ENCODE measurements at places on chromosomes 4 and X. TPM values are rescaled to one million over a fixed set of nuclear protein-coding genes. Genes with fewer than 3 reads are reported as not detected.

The FAM53A gene
- total RNA-seq: 0.51 TPM

The SLC9A6 gene
- total RNA-seq: 8.8 TPM

The UGT2A3 gene
- total RNA-seq: 16.3 TPM

The PNMA3 gene
- total RNA-seq: 0.17 TPM

The PIM2 gene
- total RNA-seq: 5.8 TPM

The SHOX gene
- total RNA-seq: not detected

- DNase-seq: no peak
- H3K27ac ChIP-seq: no peak overlapping the region
- no peaks in the 10 kb centered on the region for H3K36me3 ChIP-seq
- no peak overlapping the region for H3K4me3 ChIP-seq
- no peaks in the 10 kb centered on the region for H3K27me3 ChIP-seq
- H3K4me1 ChIP-seq: no peaks in the 10 kb centered on the region
Observed at GRCh38 chr4:173860094-173860493, 330.1 kb upstream of the HAND2 start.

- H3K36me3 ChIP-seq: no peaks in the 10 kb centered on the region
- H3K27me3 ChIP-seq: no peaks in the 10 kb centered on the region
- peaks cover 2% of the 10 kb centered on the region for H3K4me1 ChIP-seq
- no peak for DNase-seq
- H3K27ac ChIP-seq: no peak overlapping the region
Observed at GRCh38 chr4:53189011-53189410, 176.8 kb downstream of the SCFD2 start.

DNA sequence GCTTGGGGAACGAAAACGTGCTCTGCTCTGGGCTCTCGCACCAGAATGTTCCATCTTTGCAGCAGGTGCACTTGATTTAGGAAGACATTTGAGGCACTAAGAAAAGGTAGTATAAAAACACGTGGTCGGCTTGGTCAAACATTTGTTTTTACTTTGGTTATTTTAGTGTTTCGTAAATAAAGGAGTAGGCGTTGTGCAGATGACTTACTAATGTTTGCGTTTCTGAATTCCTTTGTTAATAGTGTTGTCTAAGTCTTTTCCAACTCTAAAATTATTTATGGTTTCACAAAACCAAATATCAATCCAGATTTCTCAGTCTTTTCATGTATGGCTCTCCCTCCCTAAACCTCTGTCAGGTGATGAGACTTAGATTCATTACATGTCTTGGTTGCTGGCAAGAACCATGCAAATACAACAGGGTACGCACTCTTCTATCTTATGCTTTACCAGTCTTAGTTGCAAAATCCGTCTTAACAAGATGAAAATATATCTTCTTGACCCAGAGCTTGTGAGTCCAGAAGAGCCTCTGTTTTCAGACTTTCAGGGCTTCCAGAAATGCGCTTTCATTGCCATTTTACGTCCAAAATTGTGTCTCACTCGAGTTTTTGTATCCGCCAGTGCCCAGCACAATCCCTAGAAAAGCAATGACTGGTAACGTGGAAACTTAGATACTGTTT is 686 bp downstream of the MTHFD2L start:
- DNase-seq: no peak
- H3K27ac ChIP-seq: peak overlapping the region; percentile 78

GRCh38 chr4:4356106-4357041 is 30.5 kb upstream of the NSG1 start:
- H3K4me1 ChIP-seq: no peaks in the 10 kb centered on the region
- H3K4me3 ChIP-seq: no peak overlapping the region
- DNase-seq: no peak
- no peaks in the 10 kb centered on the region for H3K36me3 ChIP-seq

DNA sequence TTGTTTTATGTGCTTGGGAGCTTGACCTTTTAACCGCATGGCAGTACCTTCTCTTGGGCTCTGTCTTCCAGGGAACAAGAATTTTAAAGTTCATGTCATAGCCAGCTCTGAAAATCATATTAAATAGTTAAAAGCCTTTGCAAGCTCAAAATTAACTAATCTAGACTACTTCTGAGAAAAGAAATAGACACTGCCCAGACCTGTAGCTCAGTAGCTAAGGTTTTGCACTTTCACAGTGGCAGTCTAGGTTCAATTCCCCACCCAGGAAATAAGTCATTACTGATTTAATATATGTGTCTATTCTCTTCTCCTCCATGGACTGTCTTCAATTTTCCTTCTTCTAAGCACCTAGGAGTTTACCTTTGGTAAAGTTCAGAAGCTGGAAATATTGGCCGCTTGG is 27.4 kb downstream of the HSD17B11 start:
- H3K27me3 ChIP-seq: no peaks in the 10 kb centered on the region
- peaks cover 18% of the 10 kb centered on the region for H3K36me3 ChIP-seq
- H3K4me3 ChIP-seq: no peak overlapping the region

DNA sequence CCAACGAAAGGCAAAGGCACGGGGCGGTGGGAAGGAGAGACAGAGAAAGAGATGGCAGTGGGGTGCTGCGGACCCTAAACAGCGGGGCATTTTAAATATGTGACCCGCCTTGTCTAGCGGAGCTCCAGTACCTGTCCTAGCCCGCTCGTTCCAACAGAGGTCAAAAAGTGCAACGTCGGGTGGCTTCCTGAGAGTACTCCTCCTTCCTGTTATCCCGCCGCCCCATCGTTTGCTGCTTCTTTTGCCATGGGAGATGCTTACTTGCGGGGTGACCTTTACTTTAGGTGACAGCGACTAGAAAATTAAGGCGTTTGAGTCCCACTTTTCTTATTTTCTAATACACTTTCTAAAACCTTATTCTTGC is 735 bp downstream of the NRK start:
- peaks cover 9% of the 10 kb centered on the region for H3K4me1 ChIP-seq
- DNase-seq: no peak

- no peaks in the 10 kb centered on the region for H3K27me3 ChIP-seq
- H3K27ac ChIP-seq: no peak overlapping the region
- no peak overlapping the region for H3K4me3 ChIP-seq
- DNase-seq: no peak
- no peaks in the 10 kb centered on the region for H3K4me1 ChIP-seq
Observed at GRCh38 chrX:141904262-141904661, 568 bp downstream of the MAGEC1 start.

GRCh38 chrX:65667157-65667502 is 324 bp upstream of the MSN start:
- no peaks in the 10 kb centered on the region for H3K27me3 ChIP-seq
- H3K27ac ChIP-seq: peak overlapping the region; percentile 46
- H3K4me3 ChIP-seq: no peak overlapping the region
- no peak for DNase-seq
- no peaks in the 10 kb centered on the region for H3K36me3 ChIP-seq

GRCh38 chr4:140755774-140756318 is 339 bp downstream of the TBC1D9 start:
- DNase-seq: peak; percentile 38
- H3K27ac ChIP-seq: peak overlapping the region; percentile 93
- no peaks in the 10 kb centered on the region for H3K27me3 ChIP-seq
- H3K36me3 ChIP-seq: no peaks in the 10 kb centered on the region

GRCh38 chr4:164203476-164203875 is 550.5 kb upstream of the SMIM31 start:
- H3K27ac ChIP-seq: no peak overlapping the region
- no peaks in the 10 kb centered on the region for H3K4me1 ChIP-seq
- H3K27me3 ChIP-seq: no peaks in the 10 kb centered on the region
- no peak overlapping the region for H3K4me3 ChIP-seq

DNA sequence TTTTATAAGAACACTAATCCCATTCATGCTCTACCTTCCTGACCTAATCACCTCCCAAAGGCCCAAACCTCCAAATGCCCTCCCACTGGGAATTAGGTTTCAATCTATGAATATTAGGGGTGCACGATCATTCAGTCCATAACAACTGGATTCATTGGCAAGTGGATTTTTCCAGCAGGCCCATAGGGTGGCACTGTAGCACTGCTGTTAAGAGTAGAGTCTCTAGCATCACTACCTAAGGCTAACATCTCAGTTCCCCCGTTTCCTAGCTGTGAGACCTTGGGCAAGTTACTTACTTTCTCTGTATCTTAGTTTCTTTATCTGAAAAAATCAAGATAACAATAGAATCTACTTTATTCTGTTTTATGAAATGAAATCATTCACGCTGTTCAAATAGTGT is 315.8 kb downstream of the STIM2 start:
- no peak overlapping the region for H3K27ac ChIP-seq
- H3K4me3 ChIP-seq: no peak overlapping the region
- H3K36me3 ChIP-seq: no peaks in the 10 kb centered on the region
- DNase-seq: no peak
- no peaks in the 10 kb centered on the region for H3K4me1 ChIP-seq

DNA sequence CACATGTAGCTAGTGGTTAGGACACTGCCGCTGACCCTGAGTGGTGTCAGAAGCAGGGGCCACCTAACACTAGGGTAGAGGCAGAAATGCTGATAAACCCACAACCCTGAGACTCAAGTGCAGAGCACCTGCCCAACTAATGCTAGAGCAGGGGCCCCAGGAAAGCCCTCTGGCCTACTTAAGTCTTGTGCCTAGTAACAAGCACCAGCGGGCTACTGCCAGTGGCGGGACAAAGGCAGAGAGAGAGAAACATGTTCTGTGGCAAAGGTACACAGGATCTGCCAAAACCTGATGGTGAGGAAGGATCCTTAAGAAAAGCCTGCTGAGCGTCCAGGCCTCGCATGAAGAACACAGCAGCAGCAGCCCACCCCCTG is 172.4 kb downstream of the PRDM5 start:
- DNase-seq: no peak
- H3K4me1 ChIP-seq: no peaks in the 10 kb centered on the region
- H3K27me3 ChIP-seq: no peaks in the 10 kb centered on the region
- H3K27ac ChIP-seq: no peak overlapping the region
- H3K36me3 ChIP-seq: no peaks in the 10 kb centered on the region
- no peak overlapping the region for H3K4me3 ChIP-seq

- H3K4me1 ChIP-seq: no peaks in the 10 kb centered on the region
- no peaks in the 10 kb centered on the region for H3K36me3 ChIP-seq
- no peak for DNase-seq
- H3K27ac ChIP-seq: no peak overlapping the region
- no peaks in the 10 kb centered on the region for H3K27me3 ChIP-seq
- no peak overlapping the region for H3K4me3 ChIP-seq
Observed at GRCh38 chr4:23458054-23458453, 431.8 kb downstream of the PPARGC1A start.

GRCh38 chrX:111411983-111412382 is at the start of gene DCX:
DCX (minus strand) TSS chrX:111412192; CDS start chrX:111410398, 1,794 bp downstream.
- H3K27me3 ChIP-seq: peaks cover 7% of the 10 kb centered on the region
- no peaks in the 10 kb centered on the region for H3K4me1 ChIP-seq

GRCh38 chr4:118898684-118899138 is 10.1 kb downstream of the SYNPO2 start:
- H3K36me3 ChIP-seq: no peaks in the 10 kb centered on the region
- H3K4me3 ChIP-seq: no peak overlapping the region
- H3K27ac ChIP-seq: no peak overlapping the region
- no peaks in the 10 kb centered on the region for H3K27me3 ChIP-seq

DNA sequence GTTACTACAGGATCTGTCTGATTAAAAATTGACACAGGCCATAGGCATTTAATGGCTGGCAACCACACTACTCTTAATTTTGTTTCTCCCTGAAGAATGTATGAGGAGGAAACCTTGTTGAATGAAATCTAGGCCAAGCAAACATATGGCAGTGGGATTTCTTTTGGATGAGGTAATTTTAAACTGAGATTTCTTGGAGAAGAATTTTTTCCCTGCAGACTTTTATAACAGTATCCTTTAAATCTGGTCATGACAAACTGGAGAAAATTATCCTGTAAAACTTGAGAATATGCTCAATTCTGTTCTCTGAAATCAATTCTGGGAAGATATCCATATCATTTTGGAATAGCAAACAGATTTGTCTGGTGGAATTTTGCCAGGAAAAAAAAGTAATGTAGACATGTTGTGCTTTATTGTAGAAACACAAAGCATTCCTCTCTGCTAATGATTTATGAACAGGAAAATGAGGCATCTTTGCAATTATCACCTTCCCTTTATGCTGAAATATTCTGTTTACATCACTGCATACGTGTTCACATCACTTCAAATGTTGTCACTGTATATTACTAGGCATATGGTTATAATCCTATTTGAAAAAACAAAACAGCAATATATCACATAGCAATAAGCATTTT is 108.3 kb upstream of the ARSJ start:
- H3K27me3 ChIP-seq: no peaks in the 10 kb centered on the region
- no peak for DNase-seq
- no peak overlapping the region for H3K27ac ChIP-seq
- H3K4me3 ChIP-seq: no peak overlapping the region
- H3K36me3 ChIP-seq: no peaks in the 10 kb centered on the region

- no peak overlapping the region for H3K4me3 ChIP-seq
- H3K4me1 ChIP-seq: no peaks in the 10 kb centered on the region
- H3K36me3 ChIP-seq: no peaks in the 10 kb centered on the region
- no peak overlapping the region for H3K27ac ChIP-seq
Observed at GRCh38 chr4:52903273-52903672, 41.2 kb downstream of the RASL11B start.

DNA sequence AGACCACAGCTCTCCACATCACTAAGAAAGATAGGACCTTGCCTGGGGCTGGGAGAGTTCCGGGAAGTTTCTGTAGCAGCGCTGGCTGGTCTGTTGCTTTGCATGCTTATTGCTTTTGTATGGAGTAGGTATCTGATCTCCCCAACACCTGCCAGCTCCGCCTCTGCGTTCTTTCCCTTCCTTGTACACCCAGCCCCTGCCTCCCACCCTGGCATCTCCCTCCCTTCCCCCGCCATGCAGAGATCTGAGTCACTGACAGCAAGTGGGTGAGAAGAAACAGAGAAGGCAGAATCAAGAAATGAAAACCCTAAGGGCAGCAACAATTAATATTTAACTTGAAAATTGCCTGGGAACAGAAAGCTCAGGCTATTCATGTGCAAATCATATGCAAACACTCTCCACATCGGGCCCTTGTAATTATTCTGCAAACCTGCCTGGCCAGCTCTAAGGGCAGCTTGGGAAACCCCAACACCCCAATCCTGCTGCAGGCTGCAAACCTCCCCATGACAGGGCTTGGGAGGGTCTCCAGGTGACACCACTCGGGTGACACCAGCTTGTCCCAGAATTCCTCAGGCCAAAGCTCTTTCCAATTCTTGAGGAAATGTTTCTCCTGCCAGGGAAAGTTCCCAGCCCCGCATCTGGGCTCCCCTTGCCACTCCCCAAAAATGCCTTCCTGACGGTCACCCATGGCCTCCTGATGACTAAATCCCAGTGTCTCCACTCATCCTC is 257.2 kb downstream of the FBXW7 start:
- H3K4me3 ChIP-seq: no peak overlapping the region

All from liver (tissue), 10 donors.